ENCODE measurements at places on chromosomes 1 and 21. TPM values are rescaled to one million over a fixed set of nuclear protein-coding genes. Genes with fewer than 3 reads are reported as not detected.

- no peak for DNase-seq
Observed at GRCh38 chr1:5650283-5651026, 341.8 kb downstream of the NPHP4 start.

DNA sequence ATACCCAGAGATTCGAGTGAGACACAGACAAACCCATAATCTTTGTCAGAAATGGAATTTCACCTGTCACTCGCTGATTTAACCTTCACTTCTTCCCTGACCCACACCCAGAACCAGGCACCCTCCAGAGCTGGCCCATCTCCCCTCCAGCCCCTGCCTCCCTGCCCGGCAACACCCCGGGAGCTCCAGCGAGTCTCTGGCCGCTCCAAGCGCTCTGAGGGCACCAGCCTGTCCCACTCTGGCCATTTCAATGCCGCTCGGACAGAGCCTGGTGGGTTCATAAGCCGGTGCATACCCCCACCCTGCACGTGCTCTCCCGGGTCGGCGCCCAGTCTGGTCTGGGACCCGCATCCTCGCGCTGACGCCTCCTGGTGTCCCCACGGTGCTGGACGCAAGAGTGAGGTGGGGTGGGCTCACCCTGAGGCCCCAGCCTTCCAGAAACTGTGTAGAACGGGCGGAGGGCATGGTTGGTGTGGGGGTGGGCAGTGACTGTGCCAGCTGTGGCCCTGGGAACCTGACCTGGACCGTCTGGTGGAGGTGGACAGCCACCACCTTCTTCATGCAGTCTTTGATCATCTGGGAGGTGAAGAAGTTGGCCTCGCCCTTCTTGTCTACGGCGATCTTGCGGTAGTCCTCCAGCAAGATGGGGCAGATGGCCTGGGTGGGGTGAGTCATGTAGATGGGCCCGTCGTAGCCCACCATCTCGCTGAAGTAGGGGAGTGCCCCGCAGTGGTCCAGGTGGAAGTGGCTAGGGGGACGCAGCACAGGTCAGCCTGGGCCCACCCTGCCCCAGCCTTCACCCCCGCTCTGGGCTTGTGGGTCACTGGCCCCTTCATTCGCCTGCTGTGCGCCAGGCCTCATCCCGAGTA, 5.4 kb downstream of the INTS11 start:
- no peak for DNase-seq

- no peak for DNase-seq
Observed at GRCh38 chr21:17711896-17712295, 99.2 kb upstream of the BTG3 start.

DNA sequence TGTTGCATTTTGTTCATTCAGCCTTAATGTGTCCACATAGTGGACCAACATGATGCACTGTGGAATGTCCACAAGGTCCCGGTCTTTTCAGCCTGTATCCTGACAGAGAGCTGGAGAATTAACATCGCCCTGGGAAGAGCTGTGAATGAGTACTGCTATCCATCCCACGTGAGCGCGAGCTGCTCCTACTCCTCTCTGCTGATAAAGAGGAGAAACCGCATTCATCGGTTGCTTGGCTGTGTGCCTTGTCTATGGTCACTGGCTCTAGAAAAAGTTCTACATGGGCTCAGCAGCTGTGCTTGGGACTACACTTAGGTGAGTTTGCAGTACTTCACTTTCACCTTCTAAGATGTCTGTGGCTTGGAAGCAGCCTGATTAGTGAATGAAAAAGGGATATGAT, 31.1 kb upstream of the IGSF5 start:
- DNase-seq, result no peak

DNA sequence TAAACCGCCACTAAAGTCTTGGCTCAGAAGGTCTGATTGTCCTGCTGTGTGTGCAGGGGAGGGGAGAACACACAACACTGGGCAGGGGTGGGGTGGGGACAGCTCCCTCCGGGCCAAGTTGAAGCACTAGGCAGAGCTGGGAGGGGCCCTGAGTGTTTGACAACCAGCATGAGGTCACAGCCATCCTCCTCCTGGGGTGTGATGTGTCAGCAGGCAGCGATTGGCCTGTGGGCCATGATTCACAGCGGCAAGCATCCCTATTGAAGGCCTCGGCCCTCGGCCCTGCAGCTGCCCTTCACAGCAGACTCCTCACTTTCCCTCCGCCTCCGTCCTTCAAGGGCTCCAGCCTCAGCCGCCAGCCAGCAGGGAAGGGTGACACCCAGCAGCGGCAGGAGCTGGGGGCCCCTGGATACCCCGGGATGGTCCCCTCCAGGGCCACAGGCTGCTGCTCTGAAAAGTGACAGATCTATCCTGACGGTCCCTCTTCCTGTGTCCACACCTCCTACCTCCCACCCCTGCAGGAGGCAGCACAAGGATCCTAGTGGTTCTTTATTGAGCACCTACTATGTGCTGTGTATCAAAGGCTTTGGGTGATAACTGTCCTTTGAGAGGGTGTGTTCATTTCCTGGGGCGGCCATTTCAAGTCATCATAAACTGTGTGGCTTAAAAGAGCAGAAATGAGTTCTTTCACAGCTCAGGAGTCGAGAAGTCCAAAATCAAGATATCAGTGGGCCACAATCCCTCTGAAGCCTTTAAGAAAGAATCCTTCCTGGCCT, 66.0 kb upstream of the SLC25A33 start:
- DNase-seq, result no peak

- no peak for DNase-seq
Observed at GRCh38 chr1:156765666-156766065, 1.7 kb upstream of the PRCC start.

GRCh38 chr1:163781146-163781545, 459.4 kb downstream of the NUF2 start:
- DNase-seq, result no peak

- no peak for DNase-seq
Observed at GRCh38 chr1:184237588-184237987, 149.2 kb upstream of the C1orf21 start.

DNA sequence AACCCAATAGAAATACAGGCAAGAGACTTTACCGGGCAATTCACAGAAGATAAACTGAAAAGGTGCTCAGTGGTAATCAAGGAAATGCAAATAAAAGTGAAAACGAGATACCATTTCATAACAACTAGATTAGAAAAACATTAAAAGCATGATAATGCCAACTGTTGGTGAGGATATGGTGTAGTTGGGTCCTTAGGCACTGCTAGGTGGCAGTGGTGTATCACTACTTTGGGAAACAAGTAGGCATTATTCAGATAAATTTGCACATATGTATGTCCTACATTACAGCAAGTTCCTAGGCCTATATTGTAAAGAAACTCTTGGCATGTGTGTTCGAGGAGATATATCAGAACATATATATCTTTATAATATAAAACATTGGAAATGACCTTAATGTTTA, 31.0 kb downstream of the AZIN2 start:
- no peak for DNase-seq

- no peak for DNase-seq
Observed at GRCh38 chr1:26012864-26013263, 8.7 kb upstream of the EXTL1 start.

DNA sequence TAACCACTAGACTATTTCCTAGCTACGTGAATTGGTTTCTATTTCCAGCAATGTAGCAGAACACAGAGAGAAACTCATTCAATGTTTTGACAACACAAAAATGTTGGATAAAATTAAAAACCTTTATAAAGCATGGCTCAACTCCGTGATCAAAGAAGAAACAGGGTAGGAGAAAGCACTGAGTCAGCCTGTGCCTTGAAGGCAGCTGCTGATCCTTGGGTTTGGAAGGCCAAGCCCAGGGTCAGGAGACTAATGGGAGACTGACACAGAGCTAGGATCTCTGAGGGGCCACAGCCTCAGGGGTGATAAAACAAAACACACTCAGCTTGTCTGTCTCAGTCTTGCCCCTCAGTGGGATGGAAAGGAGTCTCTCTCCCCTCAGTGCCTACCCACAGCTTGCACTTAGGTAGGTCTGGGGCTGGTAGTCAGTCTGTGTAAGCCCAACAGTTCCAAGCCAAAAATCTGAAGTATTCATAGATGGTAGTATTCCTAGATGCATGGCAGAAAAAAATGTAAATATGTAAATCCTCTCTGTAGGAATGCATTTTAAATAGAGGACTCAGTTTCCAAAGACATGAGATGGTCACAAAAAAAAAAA, 53.3 kb downstream of the B3GALNT2 start:
- no peak for DNase-seq

DNA sequence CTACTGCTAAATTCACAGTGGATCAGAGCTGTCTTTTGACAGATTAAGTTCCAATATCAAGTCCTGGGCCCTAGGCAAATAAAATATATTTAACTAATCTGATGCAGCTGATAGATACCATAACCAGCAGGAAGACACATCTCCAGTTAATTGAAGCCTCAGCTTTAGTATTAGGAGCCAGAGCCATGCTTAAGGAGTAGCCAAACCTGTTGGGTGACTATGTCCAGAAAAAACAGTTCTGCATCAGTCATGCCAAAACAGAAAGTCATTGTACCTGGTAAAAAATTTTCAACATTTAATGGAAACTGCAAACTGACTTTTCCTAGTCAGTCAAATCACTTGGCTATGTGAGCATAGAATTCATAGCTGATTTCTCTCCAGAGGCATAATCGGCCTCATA, 200.5 kb upstream of the RUNX1 start:
- DNase-seq, result peak; percentile 45

- DNase-seq, result no peak
Observed at GRCh38 chr1:226644541-226645176, 94.4 kb downstream of the ITPKB start.

DNA sequence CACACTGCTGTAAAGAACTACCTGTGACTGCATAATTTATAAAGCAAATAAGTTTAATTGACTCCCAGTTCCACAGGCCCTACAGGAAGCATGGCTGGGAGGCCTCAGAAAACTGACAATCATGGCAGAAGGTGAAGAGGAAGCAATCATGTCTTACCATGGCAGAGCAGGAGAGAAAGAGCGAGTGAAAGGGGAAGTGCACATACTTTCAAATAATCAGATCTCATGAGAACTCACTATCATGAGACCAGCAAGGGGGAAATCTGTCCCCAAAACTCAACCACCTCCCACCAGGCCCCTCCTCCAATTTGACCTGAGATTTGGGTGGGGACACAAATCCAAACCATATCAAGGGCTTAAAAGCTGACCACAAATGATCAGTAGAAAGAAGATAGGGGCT, 493.2 kb downstream of the PTPRC start:
- no peak for DNase-seq

DNA sequence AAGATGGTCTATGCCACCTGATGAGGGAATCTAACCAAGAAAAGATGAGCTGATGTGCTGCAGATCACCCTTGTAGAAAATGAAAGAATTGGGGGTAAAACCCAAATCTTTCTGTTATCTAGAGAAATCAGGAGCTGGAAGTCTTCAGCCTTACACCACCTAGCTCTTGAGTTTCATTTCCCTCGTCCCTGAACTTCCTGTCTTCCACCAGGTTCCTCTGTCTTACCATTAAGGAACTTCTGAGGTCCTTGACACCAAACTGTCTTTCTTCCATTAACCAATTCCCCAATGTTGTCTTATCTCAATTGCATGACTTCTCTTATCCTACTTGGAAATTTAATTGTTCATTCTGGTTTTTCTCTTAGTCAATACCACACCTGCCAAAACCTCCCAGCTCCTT, 31.5 kb downstream of the LPAR3 start:
- no peak for DNase-seq

DNA sequence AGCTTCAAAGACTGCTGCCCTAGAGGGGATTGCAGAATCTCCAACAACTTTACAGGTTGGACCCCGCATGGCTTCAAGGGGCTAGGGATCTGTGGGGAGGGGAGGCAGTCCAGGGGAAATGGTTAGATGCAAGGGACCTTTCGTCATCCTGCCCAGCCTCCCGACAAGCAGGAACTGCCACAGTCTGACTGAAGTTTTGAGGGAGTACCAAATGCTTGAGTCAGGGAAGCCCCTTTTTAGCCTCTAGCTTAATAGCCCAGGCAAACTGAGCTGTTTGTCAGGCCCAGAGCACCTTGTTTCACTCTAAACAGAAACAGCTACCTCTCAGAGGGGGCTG, 1.1 kb downstream of the TOR3A start:
- DNase-seq, result no peak

DNA sequence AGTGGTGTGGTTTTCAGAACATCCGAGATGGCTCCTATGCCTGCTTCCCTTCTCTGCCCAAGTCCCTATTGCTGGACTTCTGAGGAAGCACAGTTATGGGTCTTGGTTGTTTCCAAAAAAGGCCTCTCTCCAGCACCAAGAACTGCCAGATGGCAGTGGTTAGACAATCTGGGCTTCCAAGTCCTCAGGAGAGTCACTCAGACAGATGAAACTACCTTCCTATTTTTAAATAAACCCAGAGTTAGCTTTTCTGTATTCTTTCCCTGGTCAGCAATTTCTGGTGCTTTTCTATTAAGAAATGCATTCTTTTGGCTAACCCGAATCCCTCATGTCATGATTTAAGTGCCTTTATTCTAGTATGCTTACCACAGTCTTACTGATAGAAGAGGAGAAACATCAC, 245.9 kb downstream of the PRDM2 start:
- DNase-seq, result no peak

DNA sequence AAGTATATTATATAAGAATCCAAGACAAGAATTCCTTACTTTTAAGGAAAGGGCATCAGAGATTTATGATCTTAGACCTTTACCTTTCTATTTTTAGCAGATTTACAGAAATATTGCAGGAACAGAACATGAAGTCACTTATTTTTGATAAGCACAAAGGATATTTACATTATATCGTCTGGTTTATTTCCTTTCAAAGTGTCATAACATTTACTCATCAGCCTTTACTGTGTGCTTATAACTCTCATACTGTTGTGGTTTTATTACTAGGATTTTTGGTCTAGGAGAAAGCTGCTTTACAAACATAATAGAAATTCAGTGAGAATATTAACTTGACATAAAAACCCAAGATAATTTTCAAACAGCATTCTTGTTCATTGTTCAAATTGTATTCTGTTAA, 47.6 kb downstream of the APP start:
- DNase-seq, result no peak

- peak; percentile 68 for DNase-seq
Observed at GRCh38 chr1:151820940-151821339, 10.7 kb downstream of the RORC start.

- DNase-seq, result no peak
Observed at GRCh38 chr1:73930293-73930692, 267.7 kb downstream of the LRRIQ3 start.

- DNase-seq, result no peak
Observed at GRCh38 chr1:206900149-206900548, 2.9 kb downstream of the IL24 start.

DNA sequence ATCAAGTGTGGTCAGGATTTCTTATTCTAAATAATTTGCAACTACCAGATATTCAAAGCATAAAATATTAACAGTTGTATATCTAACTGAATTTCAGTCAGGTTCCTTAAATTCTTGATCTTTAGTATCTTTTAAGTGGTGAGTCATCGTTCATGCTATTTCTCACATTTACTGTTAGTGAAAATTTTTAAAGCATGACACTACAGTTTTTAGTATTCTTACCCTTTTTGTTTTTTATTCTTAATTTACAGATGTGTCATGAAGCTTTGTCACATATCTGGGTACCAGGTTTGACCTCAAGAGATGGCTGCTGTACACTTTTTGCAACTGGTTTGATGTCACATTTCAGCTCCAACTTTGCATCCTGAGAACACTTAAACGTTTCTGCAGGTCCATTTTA, 12.7 kb downstream of the AKIRIN1 start:
- DNase-seq, result no peak

GRCh38 chr1:117312453-117313138, 54.7 kb upstream of the MAN1A2 start:
- peak; percentile 15 for DNase-seq

ST6GALNAC3 gene
- total RNA-seq, result 1.3 TPM

HSD3B1 gene
- total RNA-seq, result not detected

ADAMTS5 gene
- 3.6 TPM for total RNA-seq

OVAAL gene
- total RNA-seq, result not detected

LCE3E gene
- total RNA-seq, result not detected

OR10J1 gene
- not detected for total RNA-seq

TTC22 gene
- 15.6 TPM for total RNA-seq

GATAD2B gene
- total RNA-seq, result 7.8 TPM

ATP1A2 gene
- 1.6 TPM for total RNA-seq
